ENCODE measurements at places on chromosomes 2 and 18. TPM values are rescaled to one million over a fixed set of nuclear protein-coding genes. Genes with fewer than 3 reads are reported as not detected.

SERTAD2 gene
- total RNA-seq: 15.6 TPM

C2orf72 gene
- total RNA-seq: 0.29 TPM

TMEM163 gene
- 3.2 TPM for total RNA-seq

NEB gene
- total RNA-seq: 1.5 TPM

ABCB6 gene
- 17.8 TPM for total RNA-seq

GAREM2 gene
- total RNA-seq: 3.4 TPM

SERPINB3 gene
- not detected for total RNA-seq

METTL8 gene
- 36.3 TPM for total RNA-seq

NETO1 gene
- total RNA-seq: 2.0 TPM

PELI1 gene
- total RNA-seq: 25.7 TPM

CREG2 gene
- total RNA-seq: 31.7 TPM

PTPN4 gene
- total RNA-seq: 43.6 TPM

REG3A gene
- total RNA-seq: not detected

PID1 gene
- 0.68 TPM for total RNA-seq

ACMSD gene
- total RNA-seq: not detected

MAPRE3 gene
- total RNA-seq: 7.4 TPM

NAPG gene
- total RNA-seq: 15.6 TPM

IKZF2 gene
- 3.3 TPM for total RNA-seq

IL1RL1 gene
- total RNA-seq: 20.5 TPM

LCT gene
- total RNA-seq: not detected

STPG4 gene
- not detected for total RNA-seq

DNAH6 gene
- not detected for total RNA-seq

IL36A gene
- not detected for total RNA-seq

NRP2 gene
- 533 TPM for total RNA-seq

CCDC121 gene
- 1.5 TPM for total RNA-seq

TRABD2A gene
- 1.3 TPM for total RNA-seq

RMC1 gene
- 26.1 TPM for total RNA-seq

POTEI gene
- 0.06 TPM for total RNA-seq

ACADL gene
- total RNA-seq: 0.05 TPM

FZD7 gene
- total RNA-seq: 10.5 TPM

SLC9A4 gene
- total RNA-seq: not detected

UNC80 gene
- 0.06 TPM for total RNA-seq

ASAP2 gene
- 71.6 TPM for total RNA-seq

ZNF396 gene
- total RNA-seq: 0.53 TPM

RAB6C gene
- total RNA-seq: not detected

SPP2 gene
- total RNA-seq: not detected

DAW1 gene
- total RNA-seq: 0.58 TPM

PROC gene
- total RNA-seq: not detected

SLC25A12 gene
- 13.8 TPM for total RNA-seq

PLB1 gene
- total RNA-seq: 1.6 TPM

OSBPL6 gene
- 0.53 TPM for total RNA-seq

CFAP65 gene
- not detected for total RNA-seq

TAF4B gene
- 1.9 TPM for total RNA-seq

MYO5B gene
- 11.2 TPM for total RNA-seq

PHOSPHO2 gene
- 4.4 TPM for total RNA-seq

ST6GAL2 gene
- 39.5 TPM for total RNA-seq

C2orf66 gene
- 1.1 TPM for total RNA-seq

PRSS56 gene
- not detected for total RNA-seq

GIGYF2 gene
- 35.2 TPM for total RNA-seq

TMEFF2 gene
- not detected for total RNA-seq

RAD51AP2 gene
- not detected for total RNA-seq

CRYGD gene
- not detected for total RNA-seq
